Activated naive CD8-positive, alpha-beta T cell treated with anti-CD3 and anti-CD28 coated beads, Interleukin-2, amount 50 U/mL, for 24 hours (primary cell): ENCODE measurements at places on chromosomes 4 and X.

DNA sequence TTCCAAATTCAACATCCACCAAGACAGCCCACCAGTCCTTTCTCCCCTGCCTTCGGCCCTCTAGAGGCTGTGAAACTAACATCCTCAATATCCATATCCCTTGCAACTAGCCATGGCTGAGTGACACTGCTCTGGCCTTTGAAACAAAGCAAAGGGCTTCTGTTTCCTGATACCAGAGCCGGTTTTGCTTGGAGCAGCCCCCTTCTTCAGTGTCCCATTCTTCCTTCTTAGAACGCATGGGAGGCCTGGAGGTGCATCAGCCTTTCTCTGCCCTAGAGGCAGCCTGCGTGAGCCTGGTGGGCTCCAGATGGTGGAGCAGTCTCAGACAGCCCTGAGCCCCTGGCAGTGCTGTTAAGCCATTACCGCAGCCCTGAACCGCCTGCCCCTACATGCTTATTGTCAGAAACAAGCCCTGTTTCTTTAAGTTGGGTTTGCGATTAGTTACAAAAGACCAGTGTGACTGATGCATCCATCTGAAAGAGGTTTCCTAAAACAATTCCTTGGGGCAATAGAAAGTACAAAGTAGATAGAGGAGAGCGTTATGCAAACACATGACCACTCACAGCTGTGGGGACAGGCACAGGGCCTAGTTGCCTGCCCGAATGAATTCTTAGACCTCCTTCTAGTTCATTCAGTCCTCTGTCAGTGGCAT, 74.1 kb downstream of the EVC start:
- DNase-seq: no peak

GRCh38 chr4:177155454-177155853, 154.2 kb upstream of the NEIL3 start:
- no peak for DNase-seq

- DNase-seq: no peak
Measured at GRCh38 chr4:157421365-157421764, 200.8 kb downstream of the GRIA2 start.

DNA sequence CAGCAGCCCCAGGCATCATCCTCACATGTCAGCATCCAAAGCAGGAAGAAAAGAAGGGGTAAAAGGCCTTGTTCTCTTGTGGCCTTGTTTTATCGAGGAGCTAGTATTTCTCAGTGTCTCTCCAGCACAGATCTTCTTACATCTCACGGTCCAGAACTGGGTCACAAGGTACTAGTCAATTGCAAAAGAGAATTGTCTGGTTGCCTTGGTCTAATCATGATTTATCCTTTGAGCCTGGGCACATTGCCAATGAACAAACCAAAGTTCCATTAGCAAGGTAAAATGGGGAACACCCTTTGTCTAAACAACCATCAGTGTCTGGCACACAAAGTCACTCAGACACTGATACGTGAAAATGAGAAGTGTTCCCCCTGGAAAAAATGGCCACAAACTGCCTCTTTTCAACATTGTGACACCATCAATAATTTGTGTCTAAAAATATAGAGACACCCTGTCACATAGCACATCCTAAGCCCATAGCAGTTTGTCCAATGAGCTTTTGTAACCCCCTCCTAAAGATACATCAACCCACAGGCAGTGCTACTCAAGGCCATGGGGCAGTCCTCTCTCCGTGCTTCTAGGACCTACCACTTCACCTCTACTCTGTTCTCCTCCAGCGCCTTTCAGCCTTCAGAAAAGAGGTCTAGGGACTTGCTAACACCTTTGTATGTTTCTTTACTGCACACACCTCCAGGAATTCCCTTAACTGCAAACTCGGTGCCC, 534.4 kb downstream of the MID1IP1 start:
- no peak for DNase-seq

DNA sequence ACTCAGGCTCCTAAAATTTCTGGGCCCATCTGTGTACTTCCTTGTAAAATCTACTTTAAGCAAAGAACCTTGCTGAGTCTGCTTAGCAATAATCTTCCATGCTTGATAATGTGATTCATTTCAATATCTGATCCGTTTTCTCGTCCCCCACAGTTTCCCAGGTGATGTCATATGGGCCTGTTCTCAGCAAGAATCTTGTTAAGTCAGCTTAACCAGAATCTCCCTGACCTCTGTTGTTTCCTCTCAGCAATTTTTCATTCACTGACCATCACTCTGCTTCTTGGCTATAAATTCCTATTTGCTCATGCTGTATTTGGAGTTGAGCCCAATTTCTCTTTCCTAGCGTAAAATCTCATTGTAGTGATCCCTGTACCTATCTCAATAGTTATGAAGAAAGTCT, 13.9 kb downstream of the CSN2 start:
- DNase-seq: no peak

DNA sequence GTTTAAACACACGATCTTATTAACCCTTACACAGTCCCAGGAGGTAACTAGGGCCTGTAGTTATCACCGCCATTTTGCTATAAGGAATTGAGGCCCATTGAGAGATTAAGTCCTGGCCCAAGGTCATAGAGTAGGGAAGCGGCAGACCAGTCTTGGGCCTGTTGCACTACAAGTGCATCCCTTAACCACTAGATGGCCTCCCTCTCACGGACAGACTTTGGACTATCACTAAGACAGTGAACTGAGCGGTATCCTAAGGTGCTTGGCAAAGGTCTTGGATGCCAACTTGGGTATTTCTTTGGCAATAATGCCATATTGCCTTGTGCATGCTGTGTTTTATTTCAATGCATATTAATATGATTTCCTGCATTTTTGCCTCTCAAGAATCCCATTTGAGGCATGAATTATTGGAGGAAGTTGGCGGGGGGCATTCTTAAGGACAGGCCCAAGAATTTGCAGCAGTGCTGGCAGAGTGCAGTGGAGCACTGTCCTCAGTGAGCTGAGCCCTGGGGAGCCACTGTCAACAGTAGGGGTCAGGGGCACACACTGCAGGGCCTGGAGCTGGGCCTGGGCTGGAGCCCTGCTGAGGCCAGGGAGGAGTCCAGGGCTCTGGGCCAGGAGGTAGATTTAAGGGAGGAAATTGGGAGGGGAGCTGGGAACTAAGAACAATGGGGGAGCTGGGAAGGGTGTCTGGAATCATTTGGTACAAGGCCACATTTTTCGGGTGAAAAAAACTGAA, 147.4 kb downstream of the SMIM20 start:
- no peak for DNase-seq

- no peak for DNase-seq
Measured at GRCh38 chr4:24236532-24236931, 346.7 kb upstream of the PPARGC1A start.

GRCh38 chr4:11904846-11905739, 476.4 kb upstream of the HS3ST1 start:
- DNase-seq: no peak

DNA sequence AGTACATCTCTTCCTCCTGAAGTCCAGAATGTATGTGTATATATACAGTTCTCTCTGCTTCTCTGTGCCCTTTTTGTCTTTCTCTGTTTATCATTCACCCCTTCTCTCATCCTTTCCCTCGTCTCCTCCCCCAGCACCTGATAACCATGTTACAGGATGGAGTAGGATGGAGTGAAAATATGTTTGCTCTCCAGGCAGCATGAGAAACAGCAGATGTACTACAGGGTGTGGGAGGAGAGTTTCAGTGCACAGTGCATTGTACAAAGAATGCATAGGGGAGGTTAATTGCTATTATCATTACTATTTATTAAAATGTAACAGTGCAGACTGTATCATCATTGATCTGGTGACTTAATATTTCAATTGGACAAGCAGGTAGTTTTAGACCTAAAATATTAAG, 104.5 kb downstream of the MFAP3L start:
- DNase-seq: no peak

GRCh38 chr4:38004062-38004461, 43.9 kb downstream of the PTTG2 start:
- no peak for DNase-seq

DNA sequence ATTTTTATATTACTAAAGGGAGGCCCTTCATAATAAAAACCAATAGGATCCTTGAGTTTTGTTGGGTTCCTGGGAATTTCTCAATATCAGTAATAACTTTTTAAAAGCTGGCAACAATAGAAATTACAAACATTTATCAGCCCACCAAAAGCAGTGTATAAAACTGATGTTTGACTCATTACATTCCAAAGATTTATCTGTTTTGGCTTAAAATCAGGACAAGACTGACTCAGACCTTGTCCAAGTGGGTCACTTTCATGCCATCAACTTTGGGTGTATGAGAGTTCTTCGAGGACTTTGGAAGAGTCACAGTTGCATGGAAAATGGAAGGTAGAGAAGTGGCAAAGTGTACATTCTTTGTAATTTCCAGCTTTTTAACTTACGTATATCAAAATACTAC, 102.8 kb downstream of the FRMPD4 start:
- DNase-seq: no peak

GRCh38 chr4:120633810-120634209, 288.7 kb downstream of the PRDM5 start:
- no peak for DNase-seq

DNA sequence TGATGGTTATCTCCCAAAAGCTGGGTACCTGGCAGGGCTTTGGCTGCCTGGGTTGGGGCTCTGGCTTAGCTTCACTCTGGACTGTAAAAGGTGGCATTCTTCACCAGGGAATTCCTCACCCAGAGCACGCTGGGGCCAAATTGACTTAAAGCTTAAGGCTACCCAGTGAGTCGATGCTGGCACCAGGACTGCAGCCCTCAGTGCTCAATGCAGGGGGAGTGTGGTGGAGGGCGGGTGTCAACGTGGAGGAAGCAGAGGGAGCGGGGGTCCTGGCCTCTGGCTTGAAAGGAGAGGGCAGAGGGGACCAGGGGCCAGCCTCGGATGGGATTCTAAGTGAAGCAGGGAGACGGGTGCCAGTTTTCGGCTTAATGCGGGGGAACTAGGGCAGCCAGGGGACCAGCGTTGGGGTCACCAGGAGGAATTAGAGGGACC, 446 bp upstream of the FAM50A start:
- no peak for DNase-seq

DNA sequence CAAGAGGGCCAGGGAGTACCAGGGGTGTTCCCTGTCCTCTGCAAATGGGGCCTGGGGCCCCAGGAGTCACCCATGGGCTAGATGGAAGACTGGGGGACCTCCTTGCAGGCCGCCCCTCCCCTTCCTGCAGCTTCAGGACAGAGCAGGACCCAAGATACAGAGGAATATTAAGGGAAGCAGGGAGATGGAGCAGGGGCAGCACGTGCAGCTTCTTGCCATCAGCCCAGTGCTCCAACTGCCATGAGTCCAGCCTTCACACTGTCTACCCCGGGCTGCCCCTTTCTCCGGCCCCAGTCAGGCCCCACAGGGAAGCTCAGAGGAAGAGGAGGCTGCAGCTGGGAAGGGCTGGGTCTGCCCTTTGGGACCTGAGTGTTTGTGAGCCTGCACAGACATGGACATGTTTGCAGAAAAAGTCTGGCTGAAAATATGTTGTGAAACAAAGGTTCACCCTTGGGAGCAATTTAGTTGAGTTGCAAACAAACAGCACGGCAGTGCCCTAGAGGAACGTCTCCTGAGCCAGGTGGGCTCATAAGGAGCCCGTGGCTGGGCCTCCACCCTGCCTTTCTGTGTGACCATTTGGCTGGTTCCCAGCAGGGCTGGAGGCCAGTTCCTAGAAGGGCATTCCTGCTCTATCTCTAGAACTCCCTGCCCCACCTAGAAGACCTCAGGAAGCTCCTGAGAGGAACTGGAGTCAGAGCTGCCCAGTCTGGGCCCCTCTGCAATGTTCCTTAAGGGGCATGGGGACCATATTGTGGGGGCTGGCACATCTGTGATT, 8.9 kb downstream of the FATE1 start:
- DNase-seq: no peak

DNA sequence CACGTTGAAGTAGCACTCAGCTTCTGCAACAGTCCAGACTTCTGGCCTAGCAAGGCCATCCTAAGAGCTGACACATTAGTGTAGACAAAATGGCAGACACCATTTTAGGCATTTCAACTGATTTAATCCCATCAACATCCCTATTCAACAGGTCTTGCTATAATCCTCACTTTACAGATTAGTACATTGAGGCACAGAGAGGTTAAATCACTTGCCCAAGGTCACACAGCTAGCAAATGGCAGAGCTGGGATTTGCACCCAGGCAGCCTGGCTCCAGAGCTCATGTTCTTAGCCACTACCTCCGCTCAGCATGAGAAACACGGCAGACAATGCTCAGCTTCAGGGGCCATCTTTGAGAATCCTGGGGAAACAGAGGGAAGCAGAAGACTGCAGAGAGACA, 107.9 kb upstream of the TRIM2 start:
- no peak for DNase-seq

GRCh38 chr4:186400676-186401075, 134.7 kb downstream of the F11 start:
- no peak for DNase-seq

- no peak for DNase-seq
Measured at GRCh38 chrX:16930392-16930791, 16.1 kb upstream of the REPS2 start.

- DNase-seq: peak; percentile 73
Measured at GRCh38 chr4:151801547-151802516, 41.0 kb upstream of the GATB start.

DNA sequence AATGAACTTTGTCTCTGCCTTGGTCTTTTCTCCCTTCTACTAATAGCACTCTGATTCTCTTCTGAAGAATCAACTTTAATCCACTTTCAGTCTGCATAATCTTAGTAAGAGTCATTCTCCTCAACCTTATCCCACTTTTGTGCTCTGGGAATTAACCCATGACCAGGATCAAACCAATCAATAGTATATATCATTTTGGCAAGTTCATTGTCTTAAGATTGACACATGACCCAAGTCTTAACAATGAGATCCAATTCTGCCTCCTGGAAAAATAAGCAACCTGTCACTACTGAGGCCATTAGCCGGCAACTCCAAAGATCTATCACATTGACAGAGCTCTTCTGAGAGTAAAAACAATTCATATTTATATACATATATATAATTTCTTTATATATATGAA, 1358.4 kb upstream of the ADGRL3 start:
- DNase-seq: no peak

- DNase-seq: no peak
Measured at GRCh38 chr4:184657144-184657543, 7.6 kb downstream of the PRIMPOL start.

- DNase-seq: no peak
Measured at GRCh38 chrX:19512961-19513360, 2.3 kb downstream of the MAP3K15 start.

DNA sequence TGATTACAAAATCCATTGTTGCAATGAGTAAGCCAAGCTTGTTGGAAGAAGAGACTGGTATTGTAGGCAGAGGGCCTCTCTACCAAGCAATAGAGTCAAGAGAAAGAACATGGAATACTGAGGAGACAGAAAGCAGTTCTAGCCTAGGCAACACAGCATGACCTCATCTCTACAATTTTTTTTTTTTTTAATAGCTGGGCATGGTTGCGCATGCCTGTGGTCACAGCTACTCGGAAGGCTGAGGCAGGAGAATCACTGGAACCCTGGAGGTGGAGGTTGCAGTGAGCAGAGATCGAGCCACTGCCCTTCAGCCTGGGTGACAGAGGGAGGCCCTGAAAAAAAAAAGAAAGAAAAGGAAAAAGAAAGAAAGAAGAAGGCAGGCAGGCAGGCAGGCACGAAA, 11.7 kb upstream of the ZBTB33 start:
- no peak for DNase-seq
